Osteocyte (in vitro differentiated cells): ENCODE measurements at places on chromosomes 2 and 18. TPM values are rescaled to one million over a fixed set of nuclear protein-coding genes. Genes with fewer than 3 reads are reported as not detected.

The LRRC30 gene
- total RNA-seq, result not detected in 2 replicates

The ASXL3 gene
- 7.2 and 10.1 TPM in 2 replicates for total RNA-seq

The SERPINB12 gene
- total RNA-seq, result not detected in 2 replicates

The AKAIN1 gene
- not detected in 2 replicates for total RNA-seq

The ANTXR1 gene
- total RNA-seq, result 144 and 149 TPM in 2 replicates

The PRSS56 gene
- total RNA-seq, result not detected in 2 replicates

The CNTNAP5 gene
- total RNA-seq, result not detected in 2 replicates

The DSG2 gene
- 16.6 and 18.5 TPM in 2 replicates for total RNA-seq

- no peak for DNase-seq
- no peak overlapping the region for H3K27ac ChIP-seq
- no peak overlapping the region for H3K4me3 ChIP-seq
- no peaks in the 10 kb centered on the region for H3K36me3 ChIP-seq
Observed at GRCh38 chr2:14804902-14805301, 172.4 kb downstream of the LRATD1 start.

DNA sequence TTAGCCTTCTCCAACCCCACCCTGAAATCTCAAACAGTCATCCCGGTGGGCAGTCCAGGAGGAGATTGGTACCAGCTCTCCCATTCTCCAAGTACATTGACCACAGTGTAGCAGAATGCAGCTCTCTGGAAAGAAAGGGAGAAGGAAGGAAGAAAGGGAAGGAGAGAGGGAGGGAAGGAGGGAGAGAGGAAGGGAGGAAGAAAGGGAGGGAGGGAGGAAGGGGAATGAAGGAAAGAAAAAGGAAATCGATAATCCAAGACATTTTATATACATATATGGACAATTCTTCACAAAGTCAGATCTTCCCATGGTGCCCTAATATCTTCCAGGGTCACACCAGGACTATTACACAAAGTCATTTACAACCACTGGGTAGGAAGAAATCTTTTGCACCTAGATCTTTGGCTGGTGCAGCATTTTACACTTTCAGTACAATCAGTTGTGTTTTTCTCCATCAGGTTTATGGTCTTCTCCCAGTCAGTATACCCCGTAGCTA, 58.8 kb downstream of the ARHGEF33 start:
- peaks cover 3% of the 10 kb centered on the region for H3K4me1 ChIP-seq
- no peaks in the 10 kb centered on the region for H3K36me3 ChIP-seq
- H3K27ac ChIP-seq, result no peak overlapping the region

- no peaks in the 10 kb centered on the region for H3K27me3 ChIP-seq
- peaks cover 20% of the 10 kb centered on the region for H3K36me3 ChIP-seq
- H3K4me1 ChIP-seq, result peaks cover 41% of the 10 kb centered on the region
- DNase-seq, result no peak
Observed at GRCh38 chr2:9538000-9538507, 17.6 kb downstream of the ADAM17 start.

DNA sequence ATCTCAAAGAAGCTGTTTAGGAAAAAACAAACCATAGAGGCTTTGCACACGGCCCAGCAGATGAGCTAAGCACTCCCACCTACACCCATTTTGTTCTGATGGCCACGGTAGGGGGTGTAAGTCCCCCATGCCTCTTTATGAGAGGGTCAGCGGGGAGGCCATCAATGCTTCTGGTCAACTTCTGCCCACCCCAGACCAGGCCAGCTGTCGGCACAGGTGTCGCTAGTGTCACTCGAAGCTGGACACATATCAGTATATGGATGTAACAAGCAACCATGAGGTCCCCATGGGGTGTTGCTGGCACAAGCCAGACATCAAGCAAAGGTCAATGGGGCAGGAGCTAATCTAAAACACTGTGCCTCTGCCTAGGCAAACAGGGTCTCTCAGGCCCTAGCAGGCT, 23.7 kb upstream of the SLC35F6 start:
- no peak overlapping the region for H3K4me3 ChIP-seq
- no peak overlapping the region for H3K27ac ChIP-seq
- no peak for DNase-seq
- peaks cover 15% of the 10 kb centered on the region for H3K4me1 ChIP-seq
- H3K27me3 ChIP-seq, result peaks cover 4% of the 10 kb centered on the region

- no peaks in the 10 kb centered on the region for H3K36me3 ChIP-seq
- no peak for DNase-seq
- H3K27me3 ChIP-seq, result peaks cover 13% of the 10 kb centered on the region
- no peaks in the 10 kb centered on the region for H3K4me1 ChIP-seq
Observed at GRCh38 chr18:21391074-21391673, 149.1 kb downstream of the GREB1L start.

DNA sequence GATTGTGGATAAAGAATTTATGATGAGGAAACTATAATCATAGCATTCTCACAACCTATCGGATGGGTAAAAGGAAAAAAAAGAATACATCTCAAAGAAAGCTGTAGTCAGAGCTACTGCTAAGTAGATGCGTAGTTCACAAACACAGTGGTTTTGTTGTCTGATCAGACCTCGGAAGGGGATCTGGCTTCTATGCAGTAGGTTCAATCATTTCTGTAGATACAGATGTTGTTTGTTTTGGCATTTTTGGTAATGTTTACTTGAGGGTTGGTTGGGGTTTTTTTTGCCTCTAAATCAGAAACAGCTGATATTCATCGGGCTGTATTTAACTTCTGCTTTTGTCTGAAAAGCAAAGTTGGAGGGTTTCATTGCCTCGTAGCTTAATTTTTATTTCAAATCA, 42.1 kb downstream of the NPAS2 start:
- DNase-seq, result no peak
- peaks cover 4% of the 10 kb centered on the region for H3K36me3 ChIP-seq
- no peak overlapping the region for H3K27ac ChIP-seq

GRCh38 chr2:10078704-10079265, 1.4 kb downstream of the CYS1 start:
- H3K27ac ChIP-seq, result peak overlapping the region; percentile 93
- peak overlapping the region; percentile 80 for H3K4me3 ChIP-seq
- H3K27me3 ChIP-seq, result peaks cover 35% of the 10 kb centered on the region

DNA sequence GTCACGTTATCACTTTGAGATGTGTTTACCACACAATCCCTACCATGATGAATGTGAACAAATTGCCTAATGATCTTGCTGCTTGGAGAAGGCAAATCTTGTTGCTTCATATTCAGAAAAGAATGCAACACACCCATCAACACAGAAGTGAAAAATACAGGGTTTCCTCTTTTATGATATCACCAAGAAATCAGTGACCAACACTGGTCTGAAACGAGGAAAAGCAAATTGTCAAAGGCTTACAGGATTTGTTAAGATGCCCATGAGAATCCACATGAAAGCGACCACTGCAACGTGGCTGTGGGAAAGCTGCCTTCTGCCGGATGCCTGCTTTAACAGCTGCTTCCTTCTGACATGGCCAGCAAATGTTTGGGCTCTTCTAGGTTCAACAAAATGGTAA, 397.6 kb upstream of the LRATD1 start:
- no peak for DNase-seq
- H3K4me3 ChIP-seq, result no peak overlapping the region
- H3K4me1 ChIP-seq, result no peaks in the 10 kb centered on the region
- no peaks in the 10 kb centered on the region for H3K36me3 ChIP-seq
- H3K27me3 ChIP-seq, result no peaks in the 10 kb centered on the region

DNA sequence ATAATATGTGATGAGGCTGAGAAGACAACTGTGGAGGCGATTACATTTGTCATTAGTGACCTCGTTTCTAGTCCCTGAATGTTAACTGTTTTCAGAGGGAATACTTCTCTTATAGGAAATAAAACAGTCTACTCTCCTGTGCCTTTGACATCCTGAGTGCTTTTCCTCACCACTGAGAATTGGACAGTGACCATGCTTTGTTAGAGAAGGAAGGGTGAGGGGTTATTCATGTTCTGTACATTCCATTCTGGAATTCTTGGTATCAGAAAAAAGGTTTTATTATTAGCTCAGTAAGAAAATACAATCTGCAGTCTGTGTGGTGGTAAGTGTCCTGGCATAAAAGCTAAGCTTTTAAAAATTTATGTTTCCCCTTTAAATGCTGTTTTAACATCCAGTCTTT, 58.8 kb downstream of the PARD3B start:
- peaks cover 61% of the 10 kb centered on the region for H3K4me1 ChIP-seq
- H3K36me3 ChIP-seq, result peaks cover 7% of the 10 kb centered on the region
- no peak overlapping the region for H3K4me3 ChIP-seq
- no peak for DNase-seq
- H3K27ac ChIP-seq, result peak overlapping the region; percentile 68

DNA sequence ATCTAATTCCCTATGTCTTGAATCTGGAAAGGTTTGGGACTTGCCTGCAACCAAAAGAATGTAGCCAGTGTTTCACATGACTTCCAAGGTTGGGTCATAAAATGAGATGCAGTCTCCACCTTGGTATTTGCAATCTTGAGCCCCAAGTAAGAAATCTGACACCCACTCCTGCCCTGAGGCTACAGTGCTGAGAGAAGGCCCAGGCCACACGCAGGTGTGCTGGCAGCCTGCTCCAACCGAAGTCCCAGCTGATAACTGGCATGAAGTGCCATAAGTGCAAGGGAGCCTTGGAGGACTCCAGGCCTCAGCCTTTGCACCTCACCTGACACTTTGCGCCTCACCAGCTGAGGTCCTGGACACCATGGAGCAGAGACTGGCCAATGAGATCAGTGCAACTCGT, 182.7 kb downstream of the ANAPC1 start:
- H3K4me1 ChIP-seq, result peaks cover 55% of the 10 kb centered on the region
- no peaks in the 10 kb centered on the region for H3K27me3 ChIP-seq
- no peaks in the 10 kb centered on the region for H3K36me3 ChIP-seq
- no peak for DNase-seq
